ENCODE measurements at places on chromosomes 2 and 18. TPM values are rescaled to one million over a fixed set of nuclear protein-coding genes. Genes with fewer than 3 reads are reported as not detected.

ARHGAP25 gene
- total RNA-seq, result not detected

DNA sequence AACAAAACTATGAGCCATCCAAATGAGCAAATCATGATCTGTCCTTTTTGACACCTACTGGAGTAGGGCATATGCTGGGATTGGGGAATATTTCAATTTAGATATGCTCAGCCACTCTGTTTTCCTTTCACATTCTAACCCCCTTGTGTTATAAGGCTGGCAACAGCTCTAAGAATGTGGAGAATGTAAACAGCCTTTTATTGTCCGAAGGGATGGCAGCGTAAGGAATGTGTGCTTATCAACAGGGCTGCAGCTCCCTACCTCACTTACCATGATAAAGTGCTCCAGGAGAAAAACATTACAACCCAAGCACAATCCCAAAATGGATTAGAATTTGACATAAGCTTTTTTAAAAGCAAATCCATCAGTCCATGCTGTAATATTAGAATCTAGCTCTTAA lies 2.2 kb downstream of the NXPH2 start:
- DNase-seq, result no peak

ING5 gene
- 29.0 TPM for total RNA-seq

DNA sequence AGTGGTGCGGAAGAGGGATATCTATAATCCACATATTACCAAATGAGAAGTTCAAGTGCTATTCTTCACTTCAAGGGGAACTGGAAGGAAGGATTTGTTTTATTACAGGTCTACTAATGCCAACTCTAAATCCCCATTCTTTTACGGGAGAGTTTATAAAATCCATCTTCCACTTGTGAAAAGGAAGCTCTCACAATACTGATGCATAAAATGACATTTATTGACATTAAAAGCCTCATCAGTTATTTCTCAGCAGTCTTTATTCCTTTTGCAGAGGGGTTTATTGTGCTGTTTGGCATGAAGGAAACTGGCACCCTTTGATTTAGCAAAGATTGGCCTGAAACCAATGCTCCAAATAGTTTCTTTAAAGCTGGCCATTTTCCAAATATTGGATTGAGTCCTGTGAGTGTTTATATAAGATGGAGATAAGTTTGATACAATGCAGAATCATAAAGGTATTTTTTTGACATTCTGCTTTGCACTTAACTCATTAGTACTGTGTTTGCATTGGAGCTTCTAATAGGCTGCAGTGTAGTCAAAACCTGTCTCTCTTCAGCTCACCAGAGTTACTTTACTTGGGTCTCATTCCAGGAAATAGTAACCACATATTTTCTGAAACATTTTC lies 26.6 kb downstream of the LRP1B start:
- DNase-seq, result no peak

DNA sequence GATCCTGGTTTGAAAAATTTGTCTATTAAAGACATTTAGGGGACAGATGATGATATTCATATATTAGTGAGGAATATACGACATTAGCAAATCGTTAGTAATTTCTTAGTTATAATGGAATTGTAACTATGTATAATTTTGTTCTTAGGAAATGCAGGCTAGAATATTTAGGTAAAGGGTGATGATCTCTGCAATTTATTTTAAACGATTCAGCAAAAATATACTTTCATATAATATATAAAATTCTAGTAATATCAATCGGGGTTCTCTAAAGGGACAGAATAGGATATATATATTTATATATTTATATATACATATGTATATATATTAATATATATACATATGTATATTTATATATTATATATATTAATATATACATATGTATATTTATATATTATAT lies 142.5 kb upstream of the DNAJC10 start:
- no peak for DNase-seq

DNA sequence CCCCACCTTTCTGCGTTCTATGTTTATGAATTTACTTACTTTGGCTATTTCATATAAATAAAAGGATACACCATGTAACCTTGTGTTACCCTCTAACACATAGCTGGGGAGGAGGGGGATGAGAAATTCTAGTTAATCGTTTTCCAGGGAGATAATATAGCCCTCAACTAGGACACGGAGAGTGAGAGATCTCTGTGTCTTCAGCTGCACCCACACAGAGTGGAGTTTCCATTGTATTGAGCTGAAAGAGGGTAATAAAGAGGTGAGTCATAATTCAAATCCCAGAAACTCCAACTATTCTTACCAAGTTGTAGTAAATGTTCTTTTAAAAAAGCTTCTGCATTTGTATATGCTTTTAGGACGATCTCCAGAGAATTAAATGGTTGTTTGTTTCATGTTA lies 110.1 kb upstream of the SULT1C3 start:
- DNase-seq, result no peak

DNA sequence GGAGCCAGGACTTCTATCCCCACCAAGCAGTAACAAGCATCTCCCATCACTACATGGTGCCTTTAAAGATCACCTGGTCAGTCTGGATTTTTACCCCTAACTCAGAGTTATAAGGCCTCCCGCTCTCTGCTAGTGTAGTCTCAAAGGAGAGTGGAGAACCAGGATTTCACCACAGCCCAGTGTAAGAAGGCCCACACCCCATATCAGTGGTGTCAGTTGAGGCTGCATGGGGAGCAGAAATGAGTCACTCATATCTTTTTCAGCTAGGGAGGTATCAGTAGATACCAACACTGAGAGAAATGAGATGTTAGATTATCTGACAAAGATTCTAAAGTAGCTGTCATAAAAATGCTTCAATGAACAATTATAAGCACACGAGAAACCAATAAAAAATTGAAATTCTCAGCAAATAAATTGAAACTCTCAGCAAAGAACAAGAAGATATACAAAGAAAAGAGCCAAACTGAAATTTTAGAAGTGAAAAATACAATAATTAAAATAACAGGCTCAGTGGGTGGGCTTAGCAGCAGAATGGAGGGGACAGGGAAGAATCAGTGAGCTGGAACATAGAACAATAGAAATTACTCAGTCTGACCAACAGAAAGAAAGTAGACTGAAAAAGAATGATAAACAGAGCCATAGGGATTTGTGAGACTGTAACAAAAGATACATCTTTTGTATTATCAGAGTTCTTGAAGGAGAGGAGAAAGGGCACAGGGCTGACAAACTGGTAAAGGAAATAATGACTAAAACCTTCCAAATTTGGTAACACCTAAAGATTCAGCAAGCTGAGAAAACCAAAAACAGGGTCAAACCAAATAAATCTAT lies 257.7 kb downstream of the ANAPC1 start:
- no peak for DNase-seq

MBOAT2 gene
- 11.7 TPM for total RNA-seq

GRCh38 chr2:200494048-200494447 lies 15.8 kb downstream of the KCTD18 start:
- DNase-seq, result no peak

LAMA3 gene
- 182 TPM for total RNA-seq

KCNG2 gene
- total RNA-seq, result not detected

GRCh38 chr2:58056192-58056916 lies 9.7 kb downstream of the VRK2 start:
- DNase-seq, result no peak

DNA sequence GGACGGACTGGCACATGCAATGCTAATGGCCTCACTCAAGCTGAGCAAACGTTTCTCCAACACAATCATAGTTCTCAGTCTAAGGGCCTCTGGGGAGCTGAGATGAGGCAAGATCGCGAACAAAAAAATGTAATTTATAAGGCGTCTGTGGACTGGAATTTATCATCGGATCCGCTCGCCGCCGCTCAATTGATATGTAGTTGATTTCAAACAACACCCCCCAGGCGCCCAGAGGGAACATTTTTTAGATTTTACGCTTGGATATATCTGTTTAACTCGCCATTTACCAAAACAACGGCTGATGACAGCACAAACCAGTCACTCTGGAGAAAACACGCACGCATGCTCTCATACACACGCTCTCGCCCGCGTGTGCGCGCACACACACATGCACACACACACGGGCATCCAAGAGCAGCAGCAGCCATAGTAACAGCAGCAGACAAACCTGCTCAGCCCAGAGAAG lies 335.8 kb downstream of the SMAD2 start:
- peak; percentile 24 for DNase-seq

DNA sequence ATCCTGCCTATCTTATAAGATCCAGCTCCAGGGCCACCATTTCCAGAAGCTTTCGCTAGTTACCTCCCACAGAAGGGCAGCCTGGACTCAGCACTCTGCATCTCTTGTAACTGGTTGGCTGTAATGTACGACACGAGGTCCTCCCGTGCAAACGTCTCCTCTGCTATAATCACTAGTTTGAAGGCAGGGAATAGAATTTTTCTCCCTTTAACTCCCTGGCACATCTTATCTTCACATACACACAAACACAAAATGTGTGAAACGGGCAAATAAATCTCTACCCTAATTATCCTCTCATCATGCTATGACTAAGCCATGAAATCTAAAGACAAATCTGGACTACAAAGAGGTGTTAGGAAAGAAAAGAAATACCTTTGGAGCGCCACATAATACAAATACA lies 36.8 kb downstream of the RNU4ATAC start:
- DNase-seq, result no peak

GRCh38 chr18:35352283-35352682 lies 8.1 kb upstream of the ZNF24 start:
- DNase-seq, result no peak

GRCh38 chr2:176477336-176477735 lies 208.1 kb downstream of the MTX2 start:
- DNase-seq, result no peak

IL18R1 gene
- total RNA-seq, result 1.8 TPM

CRYGD gene
- total RNA-seq, result not detected

PSMA8 gene
- total RNA-seq, result not detected

- no peak for DNase-seq
Observed at GRCh38 chr2:31378791-31379501, 35.6 kb downstream of the XDH start.

GRCh38 chr2:188693771-188694170 lies 280.4 kb upstream of the COL3A1 start:
- no peak for DNase-seq

ALPG gene
- not detected for total RNA-seq

GRCh38 chr2:165778653-165779451 lies 15.2 kb downstream of the GALNT3 start:
- DNase-seq, result peak; percentile 35

KIF1A gene
- total RNA-seq, result 12.5 TPM

- no peak for DNase-seq
Observed at GRCh38 chr2:226873051-226873620, 37.3 kb downstream of the RHBDD1 start.

GMPPA gene
- total RNA-seq, result 35.0 TPM

GRCh38 chr18:57809190-57809589 lies 6.1 kb upstream of the ATP8B1 start:
- DNase-seq, result no peak

GRCh38 chr2:64192664-64193105 lies 48.5 kb upstream of the PELI1 start:
- no peak for DNase-seq

DNA sequence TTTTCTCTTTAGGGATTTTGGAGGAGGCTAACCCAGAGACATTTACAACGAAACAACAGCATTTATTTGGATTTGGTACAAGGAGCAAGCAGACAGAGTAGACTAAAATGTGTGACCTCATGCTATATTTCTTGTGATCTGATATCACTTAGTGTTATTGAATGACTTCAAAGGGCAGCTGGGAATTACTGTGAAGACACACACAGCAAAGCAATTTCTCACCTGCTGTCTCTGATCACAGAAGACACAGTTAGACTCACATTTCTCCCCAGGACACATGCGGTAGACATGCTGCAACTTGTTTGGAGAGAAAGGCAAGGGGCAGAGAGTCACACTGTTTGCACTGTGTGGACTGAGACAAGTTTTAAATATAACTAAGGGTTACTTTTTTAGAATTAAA lies 67.5 kb downstream of the LTBP1 start:
- no peak for DNase-seq

DNA sequence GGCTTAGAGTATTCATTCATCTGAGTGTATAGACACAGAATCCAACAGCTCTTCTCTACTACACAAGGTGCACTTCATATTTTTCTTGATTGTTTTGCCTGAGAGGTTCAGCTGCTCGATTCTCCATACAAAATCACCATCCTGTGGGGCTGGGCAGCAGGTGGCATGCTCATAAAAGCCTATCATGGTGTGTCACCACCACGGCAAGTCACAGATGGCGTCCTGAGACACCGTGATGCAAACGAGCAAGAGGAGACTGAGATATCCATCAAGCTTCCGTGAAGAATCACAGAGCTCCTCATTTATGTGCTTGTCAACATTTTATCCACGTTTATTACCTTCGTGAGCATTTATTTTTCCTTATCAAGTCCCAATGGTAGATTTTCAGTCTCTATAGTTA lies 22.4 kb upstream of the NRP2 start:
- no peak for DNase-seq

TUBA3D gene
- total RNA-seq, result not detected

Data from stomach (tissue), 19 donors.